Retina (tissue), 1 donor: ENCODE measurements at places on chromosomes 5 and 9.
A peak's percentile ranks its signal among the peaks of the same experiment; 100 is the strongest.

GRCh38 chr5:27308153-27308552 is 269.8 kb upstream of the CDH9 start:
- no peak for DNase-seq

- DNase-seq = peak; percentile 61
Observed at GRCh38 chr9:27548055-27548741, 18.6 kb upstream of the MOB3B start.

DNA sequence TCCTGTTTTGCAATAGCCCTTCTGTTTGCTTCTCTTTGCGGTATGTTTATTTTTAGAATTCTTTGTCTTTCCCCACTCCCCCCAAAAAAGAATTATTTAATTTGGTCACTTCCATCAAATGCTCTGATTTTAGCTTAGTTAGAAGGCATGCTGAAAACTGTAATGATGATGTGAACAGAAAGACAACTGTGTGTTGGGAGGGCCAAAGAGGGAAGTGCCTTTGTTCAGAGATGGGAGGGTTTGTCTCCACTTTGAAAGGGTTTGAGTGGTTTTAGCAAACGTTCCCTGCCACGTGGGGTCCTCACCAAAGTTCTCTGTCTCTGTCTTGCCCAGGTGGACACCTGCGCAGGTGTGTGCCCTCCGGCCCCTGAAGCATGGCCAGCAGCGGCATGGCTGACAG is 41.9 kb downstream of the SYK start:
- no peak for DNase-seq

DNA sequence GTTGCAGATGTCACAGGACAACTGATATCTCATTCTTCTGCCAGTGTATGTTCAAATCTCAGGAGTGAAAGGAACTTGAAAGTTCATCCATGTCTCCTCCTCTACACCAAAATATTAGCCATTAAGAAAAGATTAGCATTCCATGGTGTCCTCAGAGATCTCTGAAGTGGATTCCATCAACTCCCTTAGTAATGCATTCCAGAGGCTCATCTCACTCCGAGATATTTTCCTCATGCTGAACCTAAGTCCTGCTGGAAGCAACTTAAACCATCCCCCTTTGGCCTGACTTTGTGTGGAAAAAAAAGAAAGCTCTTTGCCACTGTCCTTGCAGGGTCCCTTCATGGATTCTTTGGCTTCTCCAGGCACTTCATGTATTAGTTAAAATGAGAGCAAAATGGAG is 155.7 kb upstream of the ZNF462 start:
- DNase-seq = no peak

GRCh38 chr5:31268256-31268655 is 74.8 kb downstream of the CDH6 start:
- no peak for DNase-seq

DNA sequence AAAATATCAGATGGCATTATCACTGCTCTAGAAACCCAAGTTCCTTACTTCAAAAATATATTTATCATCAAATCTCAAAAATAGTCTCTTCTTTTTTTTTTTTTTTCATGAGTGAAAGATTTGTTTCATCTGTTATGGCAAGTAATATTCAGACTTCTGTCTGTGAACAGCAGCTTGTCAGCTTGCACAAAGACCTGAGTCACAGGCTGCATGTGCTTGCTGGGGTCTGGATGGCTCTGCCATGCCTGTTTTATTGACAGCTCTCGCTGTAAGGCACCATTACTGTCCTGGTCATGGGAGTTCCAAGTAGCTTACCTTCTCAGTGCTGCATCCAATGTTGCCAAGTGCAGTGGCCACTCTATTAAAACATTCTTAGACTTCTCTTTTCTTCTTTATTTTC is 456.4 kb downstream of the GADD45G start:
- no peak for DNase-seq

DNA sequence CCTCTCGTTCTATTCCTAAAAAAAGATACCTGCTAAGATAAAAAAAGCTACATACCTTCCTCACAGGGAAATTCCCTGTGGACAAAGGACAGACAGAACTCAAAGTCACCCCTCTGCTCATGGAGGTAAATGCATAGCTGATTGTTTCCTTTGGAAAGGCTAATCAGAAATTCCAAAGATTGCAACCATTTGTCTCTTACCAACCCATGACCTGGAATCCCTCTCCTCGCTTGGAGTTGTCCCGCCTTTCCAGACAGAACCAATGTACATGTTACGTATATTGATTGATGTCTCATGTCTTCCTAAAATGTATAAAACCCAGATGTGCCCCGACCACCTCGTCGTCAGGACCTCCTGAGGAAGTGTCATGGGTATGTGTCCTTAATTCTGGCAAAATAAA is 49.2 kb upstream of the LIFR start:
- DNase-seq = no peak

GRCh38 chr5:156380848-156381247 is 53.9 kb downstream of the SGCD start:
- no peak for DNase-seq

DNA sequence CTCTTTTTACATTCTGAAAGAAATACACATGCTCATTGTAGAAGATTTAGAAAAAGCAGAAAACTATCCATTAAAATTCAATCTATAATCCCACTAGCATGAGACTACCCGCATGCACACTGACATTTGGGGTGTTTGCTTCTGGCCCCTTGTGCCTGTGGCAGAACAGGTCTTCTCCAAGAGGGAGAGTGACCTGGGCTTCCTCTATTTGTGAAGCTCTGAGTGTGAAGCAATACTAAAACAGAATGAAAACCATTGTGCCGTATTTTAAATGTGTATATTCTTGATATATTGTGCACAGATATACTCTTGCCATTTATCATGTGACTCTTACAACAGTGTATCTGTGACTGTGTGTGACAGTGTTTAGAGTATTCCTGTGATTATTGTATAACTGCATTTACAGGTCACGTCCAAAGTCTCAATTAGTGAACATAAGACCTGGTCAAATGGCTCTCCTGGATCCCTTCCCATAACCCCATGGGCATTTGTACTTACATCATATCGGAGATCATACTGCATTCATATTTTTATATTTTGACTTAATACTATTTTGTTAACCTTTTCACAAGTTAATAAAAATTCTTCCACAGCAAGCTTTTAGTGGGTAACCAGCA is 14.7 kb upstream of the CPEB4 start:
- DNase-seq = no peak

GRCh38 chr5:77935506-77936364 is 159.6 kb upstream of the TBCA start:
- no peak for DNase-seq

DNA sequence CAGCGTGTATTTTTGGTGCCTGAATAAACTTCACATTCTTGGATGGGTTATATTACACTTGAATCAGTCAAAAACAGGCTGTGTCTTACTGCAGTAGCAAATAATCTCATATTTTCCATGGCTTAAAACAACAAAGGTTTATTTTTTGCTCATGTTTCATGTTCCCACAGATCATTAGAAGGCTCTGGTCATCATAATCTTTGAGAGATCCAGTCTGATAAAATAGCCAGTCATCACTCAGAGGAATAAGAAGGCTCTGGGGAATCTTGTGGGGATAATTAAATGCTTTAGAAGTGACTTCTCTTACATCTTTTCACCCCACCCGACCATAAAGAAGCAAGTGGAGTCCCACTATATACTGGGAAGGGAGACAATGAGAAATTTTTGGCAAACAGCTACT is 417.7 kb downstream of the PSAT1 start:
- DNase-seq = peak; percentile 24
